ENCODE measurements at places on chromosomes 6 and 20.

- no peak for DNase-seq
These were observed 77.1 kb upstream of the MAN1A1 start for GRCh38 chr6:119426619-119427018.

GRCh38 chr20:2093159-2093781 lies 8.4 kb upstream of the STK35 start:
- DNase-seq, result no peak

- no peak for DNase-seq
These were observed 12.5 kb downstream of the NOX3 start for GRCh38 chr6:155443168-155443567.

DNA sequence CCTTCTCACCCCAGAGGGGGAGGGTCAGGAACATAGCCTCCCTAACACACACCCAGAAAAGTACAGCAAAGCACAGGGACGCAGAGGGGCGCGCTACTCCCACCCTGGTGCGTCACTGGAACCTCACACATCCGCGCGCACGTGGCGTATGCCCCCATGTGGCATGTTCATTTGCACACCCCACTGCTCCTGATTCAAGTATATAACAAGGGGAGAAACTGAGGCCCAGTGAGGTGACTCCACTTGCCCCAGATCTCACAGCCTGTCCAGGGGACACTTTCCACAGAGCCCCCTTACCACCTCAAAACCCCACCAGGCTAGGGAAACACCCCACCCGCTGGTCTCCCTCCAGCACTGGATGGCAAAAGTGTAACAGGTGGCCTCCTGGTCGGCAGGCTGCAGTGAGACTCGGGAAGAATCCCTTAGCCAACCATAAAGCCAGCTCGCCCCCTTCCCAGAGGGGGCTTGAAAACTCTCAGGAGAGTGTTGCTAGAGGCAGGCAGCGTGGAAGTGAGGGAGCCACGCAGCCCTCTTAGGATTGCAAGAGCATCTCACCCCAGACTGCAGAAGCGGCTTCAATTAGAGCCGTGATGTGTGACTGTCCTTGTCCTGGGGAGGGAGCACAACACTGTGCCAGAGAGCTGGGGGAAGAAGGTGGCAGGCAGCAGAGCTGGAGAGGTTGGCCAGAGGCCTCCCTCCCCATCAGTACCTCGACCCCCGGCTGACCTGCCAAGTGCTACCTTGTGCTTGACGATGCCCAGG lies at the start of gene GRM4:
TSS of gene GRM4 (minus strand) at position 67 of the 762 bp plus-strand sequence. CDS start 12,591 bp downstream, outside the sequence.
- DNase-seq, result no peak

- no peak for DNase-seq
These were observed 18.9 kb upstream of the TRAM2 start for GRCh38 chr6:52595796-52596130.

GRCh38 chr6:84052204-84052882 lies 18.8 kb downstream of the MRAP2 start:
- peak; percentile 70 for DNase-seq

GRCh38 chr6:3329393-3330051 lies 70.8 kb downstream of the PSMG4 start:
- DNase-seq, result no peak

- DNase-seq, result no peak
These were observed 28.8 kb upstream of the GGTLC1 start for GRCh38 chr20:24017458-24017755.

DNA sequence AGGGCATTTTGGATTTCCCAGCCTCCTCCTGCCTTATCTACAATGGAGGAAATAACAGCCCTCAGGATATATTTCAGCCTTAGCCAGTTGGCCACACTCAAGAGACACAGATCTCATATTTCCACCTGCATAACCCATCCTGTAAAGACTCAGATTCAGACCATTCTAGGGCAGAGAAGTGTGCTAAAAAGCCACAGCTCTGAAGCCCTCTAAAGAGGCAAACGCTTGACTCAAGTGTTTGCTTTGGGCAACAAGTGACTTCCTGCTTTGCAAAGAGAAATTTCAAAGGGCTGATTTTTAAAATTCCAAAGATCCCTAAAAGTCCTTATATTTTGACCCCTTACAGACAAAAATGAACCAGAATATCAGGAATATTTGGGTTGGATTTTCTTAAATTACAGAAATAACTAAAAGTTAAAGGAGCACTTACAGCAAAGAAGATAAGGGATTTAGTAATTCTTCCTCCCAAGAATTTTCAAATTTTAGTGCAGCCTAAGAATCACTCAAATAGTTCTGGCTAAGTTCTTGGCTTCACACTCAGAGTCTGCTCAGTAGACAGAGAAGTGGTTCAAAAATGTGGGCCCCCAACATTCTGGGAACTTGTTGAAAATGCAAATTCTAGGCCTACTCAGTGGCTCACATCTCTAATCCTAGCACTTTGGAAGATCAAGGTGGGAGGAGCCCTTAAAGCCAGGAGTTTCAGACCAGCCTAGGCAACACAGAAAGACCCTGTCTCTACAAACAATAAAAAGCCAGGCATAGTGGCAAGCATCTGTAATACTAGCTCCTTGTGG lies 18.9 kb upstream of the ADGRF5 start:
- DNase-seq, result no peak

DNA sequence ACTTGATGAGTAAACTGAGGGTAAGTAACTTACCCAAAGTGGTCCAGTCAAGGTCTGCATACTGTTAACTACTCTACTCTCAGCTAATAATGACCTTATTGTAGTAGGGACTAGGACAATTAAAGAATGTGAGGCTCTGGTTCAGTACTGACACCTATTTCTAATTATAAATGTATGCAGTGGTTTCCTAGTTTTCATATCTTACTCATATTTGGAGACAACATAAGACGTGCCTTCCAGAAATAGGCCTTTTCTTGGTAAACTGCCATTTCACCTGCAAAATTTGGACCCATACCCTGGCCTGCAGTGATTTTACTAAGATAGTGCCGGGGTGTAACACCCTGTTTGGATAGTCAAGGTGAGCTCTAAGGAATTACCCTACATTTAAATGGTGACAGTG lies 24.7 kb downstream of the GJA1 start:
- DNase-seq, result no peak

DNA sequence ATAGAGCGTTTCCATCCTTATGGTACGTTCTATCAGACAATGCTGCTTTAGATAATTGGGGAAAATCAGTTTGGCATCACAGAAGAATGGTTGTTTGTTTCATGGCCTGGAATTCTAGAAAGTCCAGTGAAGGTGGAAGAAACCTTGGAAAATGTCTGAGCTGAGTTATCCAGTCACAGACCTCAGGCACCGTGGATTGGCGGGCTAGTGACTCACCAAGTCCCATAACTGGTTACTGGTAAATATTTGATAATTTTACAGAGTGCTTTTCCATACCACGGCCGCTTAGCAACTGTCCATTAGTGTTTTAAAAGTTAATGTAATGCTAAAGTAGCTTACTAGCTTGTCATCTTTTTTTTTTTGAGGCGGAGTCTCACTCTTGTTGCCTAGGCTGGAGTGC lies 99.4 kb downstream of the SLC35B3 start:
- no peak for DNase-seq

DNA sequence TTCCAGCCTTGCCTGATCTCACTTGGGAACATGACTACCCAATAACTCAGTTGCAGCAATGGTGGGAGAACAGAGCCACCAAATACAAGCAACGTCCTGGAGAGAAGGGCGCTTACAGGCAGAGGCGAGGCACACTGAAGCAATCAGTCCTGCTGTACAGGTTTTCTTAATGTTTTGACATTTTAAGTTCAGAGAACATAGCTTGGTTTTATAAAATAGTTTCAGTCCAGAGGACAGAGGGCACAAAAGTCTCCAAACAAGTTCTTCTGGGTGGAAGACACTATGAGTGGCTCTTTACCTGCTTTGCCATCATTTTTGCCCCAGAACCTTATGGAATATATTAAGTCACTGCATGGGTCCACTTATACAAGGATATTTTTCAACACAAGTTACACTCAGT lies 103.4 kb upstream of the KCNG1 start:
- DNase-seq, result no peak

GRCh38 chr6:49713346-49713745 lies at the start of gene CRISP2:
CRISP2 (minus strand) TSS chr6:49713543; CDS start chr6:49709196, 4,347 bp downstream.
- DNase-seq, result no peak

- no peak for DNase-seq
These were observed 78.4 kb downstream of the PRL start for GRCh38 chr6:22218410-22218809.

- no peak for DNase-seq
These were observed 151.7 kb downstream of the DST start for GRCh38 chr6:56490993-56491392.

- DNase-seq, result no peak
These were observed 20.2 kb upstream of the GJE1 start for GRCh38 chr6:142112451-142113061.

- no peak for DNase-seq
These were observed 140.3 kb upstream of the MCHR2 start for GRCh38 chr6:100134297-100134696.

DNA sequence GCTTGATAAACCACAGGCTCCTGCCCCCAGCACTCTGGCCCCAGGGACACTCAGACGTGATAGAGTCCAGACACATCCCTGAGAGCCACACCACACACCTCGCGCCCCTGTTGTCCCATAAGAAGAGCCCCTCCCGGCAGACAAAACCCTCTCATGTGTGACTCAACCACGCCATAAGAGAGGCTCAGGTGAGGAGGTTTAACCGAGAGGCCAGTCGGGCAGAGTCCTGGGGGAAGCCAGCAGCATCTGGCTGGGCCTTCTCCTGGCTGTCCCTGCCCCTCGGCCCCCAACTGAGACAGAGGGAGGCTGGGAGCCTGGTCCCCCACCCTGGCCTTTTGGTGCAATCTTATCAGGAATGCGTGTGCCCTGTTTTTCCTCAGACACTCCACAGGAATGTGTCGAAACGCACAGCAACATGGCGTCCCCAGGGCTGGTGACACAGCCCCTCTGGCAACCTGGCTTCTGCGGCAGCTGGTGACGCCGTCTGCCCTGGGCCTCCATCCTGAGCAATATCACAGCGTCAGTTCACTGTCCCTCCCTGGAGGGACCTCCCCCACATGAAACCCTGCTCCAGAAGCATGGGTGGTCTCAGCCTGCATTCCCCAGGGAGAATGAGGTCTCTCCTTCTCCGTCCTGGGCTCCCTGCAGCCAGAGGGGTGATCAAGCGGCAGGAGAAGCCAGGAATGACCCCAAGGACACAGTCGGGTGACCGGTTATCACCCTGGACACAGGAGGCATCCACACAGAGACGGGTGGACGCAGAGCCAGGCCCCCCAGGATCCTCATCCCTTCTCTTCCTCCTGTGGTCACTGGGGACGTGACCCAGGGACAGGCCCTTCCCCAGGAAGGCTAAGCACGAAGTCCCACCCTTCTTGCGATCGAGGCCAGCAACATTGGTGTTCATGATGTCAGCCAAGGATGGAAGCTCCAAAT lies 156.6 kb upstream of the AFDN start:
- no peak for DNase-seq

GRCh38 chr6:166365806-166366205 lies 16.9 kb downstream of the MPC1 start:
- DNase-seq, result no peak

DNA sequence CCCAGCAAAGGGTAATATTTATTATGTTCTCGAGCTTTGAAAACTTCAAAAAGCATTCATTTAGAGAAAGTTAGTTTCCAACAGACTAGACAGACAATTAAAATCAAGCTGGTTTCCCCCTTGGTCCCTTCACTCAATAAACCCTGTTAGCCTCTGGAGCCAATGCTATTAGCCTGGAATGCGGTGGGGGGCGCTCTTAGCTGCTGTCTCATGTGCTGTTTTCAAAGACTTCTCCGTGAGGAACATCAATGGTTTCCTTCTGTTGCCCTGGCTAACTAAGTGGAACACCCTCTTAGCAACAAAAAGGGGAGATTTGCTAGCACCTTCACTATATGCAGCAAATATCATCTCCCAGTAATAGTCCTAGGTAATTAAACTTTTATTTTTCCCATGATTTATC lies 86.4 kb downstream of the LY86 start:
- no peak for DNase-seq

- no peak for DNase-seq
These were observed 243.5 kb downstream of the GMPR start for GRCh38 chr6:16481697-16482399.

GRCh38 chr6:111796310-111796918 lies 76.8 kb downstream of the FYN start:
- no peak for DNase-seq

DNA sequence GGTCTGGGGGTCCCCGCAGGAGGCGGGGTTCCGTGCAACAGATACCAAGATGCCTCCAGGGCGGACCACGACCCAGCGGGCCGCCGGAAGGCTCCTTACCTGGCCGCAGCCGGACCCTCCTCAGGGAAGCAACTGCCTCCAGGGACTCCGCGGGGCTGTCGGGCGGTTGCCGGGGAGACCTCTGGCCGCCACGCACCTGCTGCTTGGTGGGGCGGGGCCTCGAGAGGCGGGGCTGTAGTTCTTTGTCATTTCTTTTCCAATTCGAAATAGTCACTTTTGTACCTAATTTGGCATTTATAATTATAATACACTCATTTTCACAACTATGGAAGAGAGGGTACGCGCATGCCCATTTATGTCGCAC lies 647 bp downstream of the AK9 start:
- no peak for DNase-seq

- no peak for DNase-seq
These were observed 117.0 kb upstream of the OGFRL1 start for GRCh38 chr6:71171497-71172070.

GRCh38 chr6:114179411-114179810 lies 163.4 kb downstream of the HS3ST5 start:
- no peak for DNase-seq

- no peak for DNase-seq
These were observed 426.5 kb upstream of the RNF217 start for GRCh38 chr6:124535746-124536145.

- DNase-seq, result peak; percentile 44
These were observed 51.3 kb downstream of the PTPN1 start for GRCh38 chr20:50561379-50562078.

GRCh38 chr6:140979642-140980091 lies 1153.1 kb upstream of the GJE1 start:
- DNase-seq, result peak; percentile 41

- DNase-seq, result no peak
These were observed 319.2 kb upstream of the MOCS1 start for GRCh38 chr6:40253420-40253819.

- no peak for DNase-seq
These were observed 64.2 kb upstream of the NEDD9 start for GRCh38 chr6:11296449-11297375.

GRCh38 chr6:30061858-30062458 lies 893 bp downstream of the POLR1H start:
- DNase-seq, result no peak

- DNase-seq, result no peak
These were observed 26.6 kb downstream of the PPP1R16B start for GRCh38 chr20:38831995-38832620.

DNA sequence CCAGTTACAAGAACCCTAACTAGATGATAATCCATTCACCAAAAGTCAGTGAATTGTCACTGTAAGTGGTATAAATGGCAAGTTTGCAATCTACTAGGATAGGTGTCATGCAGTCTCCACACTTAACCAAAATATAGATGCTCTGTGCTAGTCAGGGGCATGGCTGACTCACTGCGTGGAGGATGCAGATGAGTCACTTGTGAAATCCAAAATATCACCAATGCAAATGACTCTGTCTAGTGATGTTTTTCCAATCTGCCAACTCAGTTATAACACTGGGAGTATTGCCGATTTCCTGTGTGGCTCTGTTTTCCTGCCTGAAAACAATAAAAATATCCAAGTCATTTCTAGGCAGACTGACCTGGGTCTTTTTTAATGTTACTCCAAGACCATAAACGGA lies 47.8 kb upstream of the NRSN1 start:
- DNase-seq, result no peak

GRCh38 chr6:13101985-13102384 lies 226.4 kb downstream of the TBC1D7 start:
- no peak for DNase-seq

GRCh38 chr20:11001302-11001701 lies 327.5 kb upstream of the JAG1 start:
- DNase-seq, result no peak

GRCh38 chr6:43876602-43877001 lies 106.6 kb downstream of the VEGFA start:
- DNase-seq, result no peak

Data from thoracic aorta (tissue), 2 donors.